Activated T-helper 17 cell treated with anti-CD3 and anti-CD28 coated beads, Interleukin-2, amount 50 U/mL, for 72 hours (primary cell): ENCODE measurements at places on chromosomes 13 and 19.

DNA sequence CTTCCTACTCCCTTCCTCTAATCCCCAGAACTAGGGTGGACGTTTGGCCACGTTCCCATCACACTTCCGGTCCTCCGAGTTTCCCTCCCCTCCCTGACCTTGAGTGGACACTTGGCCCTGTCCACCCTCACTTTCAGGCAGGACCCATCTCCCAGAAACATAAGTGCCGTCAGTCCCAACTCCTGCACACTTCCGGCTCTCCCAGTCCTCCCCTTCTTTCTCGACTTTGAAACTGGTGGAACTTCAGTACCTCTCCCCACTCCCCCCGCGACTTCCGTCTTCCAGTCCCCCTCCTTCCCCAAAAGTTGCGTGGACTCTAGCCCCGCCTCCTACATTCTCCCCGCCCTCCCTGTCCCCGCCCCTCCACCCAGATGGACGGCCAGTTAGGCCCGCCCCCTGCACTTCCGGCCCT lies 278 bp upstream of the ZNF274 start:
- no peak for ATAC-seq

- ATAC-seq: no peak
Observed at GRCh38 chr19:23075031-23075733, 41.6 kb upstream of the ZNF730 start.

GRCh38 chr19:15684828-15685227 lies 11.9 kb downstream of the CYP4F12 start:
- no peak for ATAC-seq

DNA sequence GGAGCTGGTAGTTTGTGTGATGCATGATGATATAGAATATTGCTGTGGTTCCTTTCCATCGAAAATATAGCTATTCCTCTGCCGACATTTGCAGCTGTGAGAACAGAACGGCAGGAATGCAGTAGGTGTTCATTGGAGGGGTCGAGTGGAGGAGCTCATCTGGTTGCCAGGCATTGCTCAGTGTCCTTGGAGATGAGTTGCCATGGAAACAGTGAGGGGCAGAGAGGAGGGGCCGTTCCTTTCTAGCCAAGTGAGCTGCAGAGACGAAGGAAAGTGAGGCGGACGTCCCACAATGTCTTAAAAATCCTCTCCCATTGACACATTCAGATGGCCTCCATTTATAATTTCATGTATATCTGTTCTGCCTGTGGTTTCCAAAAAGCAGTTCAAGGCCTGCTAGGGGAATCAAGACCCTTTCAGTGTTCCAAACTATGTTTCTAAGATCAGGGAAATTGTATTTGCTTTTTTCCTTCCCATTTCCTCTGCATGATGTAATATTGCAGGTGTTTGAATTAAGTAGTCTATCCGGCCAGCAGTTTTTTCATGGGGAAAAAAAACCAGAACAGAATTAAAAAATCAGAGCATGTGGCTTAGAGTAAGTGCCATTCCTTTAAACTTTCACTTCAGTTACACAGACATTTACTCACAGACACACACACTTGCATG lies 41.2 kb upstream of the ZNF835 start:
- ATAC-seq: no peak

DNA sequence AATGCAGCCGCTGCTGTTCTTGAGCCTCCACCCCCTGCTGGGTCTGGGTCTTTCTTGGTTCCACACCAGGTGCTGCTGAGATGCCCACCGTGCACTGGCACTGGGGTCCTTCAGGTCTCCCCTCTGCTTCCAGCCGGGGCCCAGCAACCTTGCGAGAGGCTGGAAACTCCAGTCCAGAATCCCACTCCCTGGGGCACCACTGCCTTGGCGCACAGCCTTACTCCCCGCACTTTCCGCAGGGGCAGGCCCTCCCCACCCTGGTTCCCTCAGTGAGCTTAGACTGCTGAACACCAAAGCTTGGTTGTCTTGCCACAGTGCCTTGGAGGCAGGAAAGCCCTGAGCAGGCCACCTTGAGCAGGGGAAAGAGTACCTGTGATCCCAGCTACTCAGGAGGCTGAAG lies 60.0 kb downstream of the ANKRD10 start:
- ATAC-seq: no peak

- ATAC-seq: no peak
Observed at GRCh38 chr19:14318873-14319272, 62.4 kb upstream of the ADGRE5 start.

- ATAC-seq: no peak
Observed at GRCh38 chr19:15575406-15575805, 39.6 kb upstream of the CYP4F8 start.

DNA sequence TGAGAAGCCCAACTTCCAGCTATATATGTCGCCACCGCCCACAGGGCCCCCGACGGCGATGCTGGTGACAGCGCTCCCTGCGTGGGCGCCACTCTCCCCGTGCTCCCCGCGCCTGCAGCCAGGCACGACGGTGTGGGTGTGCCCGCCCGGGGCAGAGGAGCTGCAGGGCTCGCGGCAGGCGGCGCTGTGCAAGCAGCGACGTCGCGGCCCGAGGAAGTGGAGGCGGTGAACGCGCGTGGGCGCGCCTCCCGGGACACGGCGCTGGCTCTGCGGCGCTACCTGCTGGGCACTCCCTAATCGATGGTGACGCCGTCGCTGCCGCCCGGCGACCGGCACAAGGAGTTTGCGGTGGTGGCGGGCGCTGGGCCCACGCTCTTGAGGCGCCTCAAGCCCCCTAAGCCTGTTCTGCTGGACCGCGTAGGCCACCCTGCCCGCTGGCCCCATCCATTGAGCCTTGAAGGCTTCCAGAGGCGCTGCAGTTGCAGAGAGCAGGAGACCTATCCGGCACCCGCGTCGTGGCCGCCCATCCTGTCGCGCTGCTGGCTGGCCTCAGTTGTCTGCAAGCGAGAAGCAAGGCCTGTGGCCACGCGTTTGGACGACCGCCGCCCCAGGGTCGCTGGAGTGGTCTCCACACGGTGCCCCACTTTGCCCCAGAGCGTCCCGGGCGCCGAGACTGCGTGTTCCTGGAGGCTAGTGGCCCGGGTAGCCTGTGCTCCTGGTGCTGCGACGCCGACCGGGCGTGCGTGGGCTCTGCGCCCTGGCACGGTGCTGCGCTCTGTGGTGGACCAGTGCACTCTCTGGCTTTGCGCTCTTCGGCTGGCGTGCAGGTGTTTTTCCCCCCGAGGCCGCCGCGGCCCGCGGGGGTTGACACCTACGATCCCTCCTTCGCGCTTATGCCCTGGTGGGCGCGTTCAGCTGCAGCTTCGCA lies 23.1 kb downstream of the LRFN3 start:
- peak; percentile 91 for ATAC-seq

GRCh38 chr13:23636360-23636759 lies 66.1 kb downstream of the TNFRSF19 start:
- no peak for ATAC-seq

DNA sequence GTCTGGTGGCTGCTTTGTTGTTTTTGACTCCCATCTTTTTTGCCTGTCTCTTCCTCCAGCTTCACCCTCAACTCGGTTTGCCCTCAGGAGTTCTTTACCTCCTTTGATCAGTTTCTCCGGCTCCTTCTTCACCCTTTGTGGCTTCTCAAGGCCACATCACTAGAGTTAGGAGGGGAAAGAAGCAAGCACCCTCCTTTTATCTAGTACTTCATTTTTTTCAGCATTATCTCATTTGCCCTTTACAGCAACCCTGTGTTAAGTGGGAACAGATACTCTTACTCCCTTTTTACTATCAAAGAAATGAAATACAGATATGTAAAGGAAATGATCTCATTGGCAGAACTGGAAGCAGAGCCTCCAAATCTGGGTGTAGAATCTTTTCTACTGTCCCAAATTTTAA lies 26.9 kb downstream of the RAP2A start:
- no peak for ATAC-seq

DNA sequence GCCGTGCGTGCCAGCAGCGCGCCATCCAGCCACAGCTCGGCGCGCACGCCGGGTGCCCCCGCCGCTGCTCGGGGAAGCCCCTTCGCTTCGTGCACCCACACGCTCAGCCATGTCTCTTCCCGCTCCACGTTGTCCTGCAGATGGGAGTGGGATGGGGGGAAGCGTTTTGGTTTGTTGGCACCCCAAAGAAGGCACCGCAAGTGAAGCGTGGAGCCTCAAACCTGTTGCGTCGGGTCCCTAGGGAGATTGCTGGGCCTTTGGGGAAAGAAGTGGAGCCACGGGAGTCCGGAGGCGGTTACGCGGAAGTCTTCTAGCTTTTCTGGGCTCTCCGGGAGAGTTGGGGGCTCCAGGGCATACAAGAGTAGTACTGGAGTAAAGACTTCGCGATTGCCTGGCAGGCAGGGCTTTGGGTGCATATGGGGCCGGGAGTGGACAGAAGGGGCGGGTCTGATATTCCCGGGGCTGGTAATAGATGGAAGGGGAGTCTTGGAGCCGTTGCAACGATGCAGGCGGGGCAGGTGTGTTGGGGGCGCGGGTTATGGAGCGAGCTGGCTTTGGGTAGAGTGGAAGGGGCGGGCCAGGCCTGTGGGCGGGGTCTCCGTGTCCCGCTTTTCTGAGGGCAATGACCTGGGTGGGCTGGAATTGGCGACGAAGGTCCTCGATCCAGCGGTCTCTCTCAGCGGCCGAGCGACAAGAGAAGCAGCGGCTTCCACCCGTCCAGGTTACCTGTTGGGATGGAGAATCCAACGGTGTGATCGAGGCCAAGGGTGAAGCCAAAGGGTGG lies 6.5 kb downstream of the RASAL3 start:
- no peak for ATAC-seq

DNA sequence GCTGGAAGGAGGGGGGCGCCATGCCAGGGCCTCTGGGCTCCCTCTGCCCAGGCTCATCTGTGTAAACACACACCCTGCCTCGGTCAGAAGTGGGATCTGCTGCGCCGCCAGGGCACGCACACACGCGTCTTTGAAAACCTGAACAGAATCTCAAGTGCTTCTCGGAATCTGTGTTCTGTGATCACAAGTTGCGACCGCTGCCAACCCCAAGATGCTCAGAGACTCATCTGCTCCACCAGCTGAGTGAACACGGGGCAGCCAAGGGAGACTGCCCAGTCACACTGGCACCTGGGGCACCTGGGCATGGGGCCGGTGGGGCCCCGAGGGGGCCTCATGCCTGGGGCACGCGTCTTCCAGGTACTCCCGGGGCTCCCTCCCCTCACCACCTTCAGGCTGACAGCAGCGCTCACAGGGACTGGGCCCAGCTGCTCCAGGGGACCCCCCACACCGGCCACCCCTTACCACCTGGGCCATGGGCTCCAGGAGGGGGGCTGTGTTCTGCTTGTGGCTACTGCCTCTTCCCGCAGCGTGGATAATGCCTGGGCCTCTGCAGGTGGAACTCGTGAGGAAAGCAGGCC lies 59.0 kb downstream of the KLF2 start:
- no peak for ATAC-seq

DNA sequence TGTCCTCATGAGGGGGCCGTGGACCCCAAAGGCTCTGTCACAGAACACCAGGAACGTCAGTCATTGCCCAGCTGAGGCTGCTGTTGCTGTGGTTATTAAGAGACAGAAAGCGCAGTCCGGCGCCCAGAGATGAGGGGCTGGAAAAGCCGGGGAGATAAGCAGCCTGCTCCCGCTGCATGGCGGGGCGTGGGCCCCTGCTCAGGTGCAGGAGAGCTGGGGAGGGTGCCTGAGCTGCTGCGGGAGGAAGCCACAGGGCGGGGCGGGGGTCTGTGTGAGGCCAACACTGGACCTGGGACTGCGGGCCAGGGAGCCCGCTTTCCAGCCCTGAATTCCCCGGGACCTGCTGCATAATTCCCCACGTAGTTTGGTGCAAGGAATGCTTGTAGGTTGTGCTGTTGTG lies 11.3 kb downstream of the SOX1 start:
- no peak for ATAC-seq

GRCh38 chr13:46648166-46648607 lies 95.2 kb downstream of the LRCH1 start:
- peak; percentile 62 for ATAC-seq
